ENCODE measurements at places on chromosomes 2 and 18.

GRCh38 chr2:160415991-160416390 lies 77.6 kb downstream of the RBMS1 start:
- DNase-seq = no peak

GRCh38 chr2:21772624-21773023 lies 648.9 kb downstream of the TDRD15 start:
- DNase-seq = no peak

DNA sequence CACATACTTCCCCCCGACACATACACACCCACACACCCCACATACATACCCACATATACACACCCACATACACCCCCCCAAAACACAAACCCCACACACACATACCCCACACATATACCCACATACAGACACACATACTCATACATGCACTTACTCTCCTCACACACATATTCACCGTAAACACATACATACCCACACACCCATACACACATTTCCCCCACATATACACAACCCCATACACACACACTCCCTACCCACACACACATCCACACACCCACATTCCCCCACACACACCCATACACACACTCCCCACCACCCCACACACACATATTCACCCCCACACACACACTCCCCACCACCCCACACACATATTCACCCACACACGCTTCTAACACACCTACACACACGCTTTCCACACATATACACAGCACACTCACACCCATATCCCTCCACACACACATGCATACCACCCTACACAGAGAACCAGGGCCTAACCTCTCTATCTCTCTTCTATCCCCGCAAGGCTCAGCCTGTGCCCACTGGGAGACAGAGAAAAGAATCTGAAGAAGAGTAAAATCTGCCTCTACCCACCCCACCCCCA lies 182.4 kb upstream of the ETAA1 start:
- no peak for DNase-seq

DNA sequence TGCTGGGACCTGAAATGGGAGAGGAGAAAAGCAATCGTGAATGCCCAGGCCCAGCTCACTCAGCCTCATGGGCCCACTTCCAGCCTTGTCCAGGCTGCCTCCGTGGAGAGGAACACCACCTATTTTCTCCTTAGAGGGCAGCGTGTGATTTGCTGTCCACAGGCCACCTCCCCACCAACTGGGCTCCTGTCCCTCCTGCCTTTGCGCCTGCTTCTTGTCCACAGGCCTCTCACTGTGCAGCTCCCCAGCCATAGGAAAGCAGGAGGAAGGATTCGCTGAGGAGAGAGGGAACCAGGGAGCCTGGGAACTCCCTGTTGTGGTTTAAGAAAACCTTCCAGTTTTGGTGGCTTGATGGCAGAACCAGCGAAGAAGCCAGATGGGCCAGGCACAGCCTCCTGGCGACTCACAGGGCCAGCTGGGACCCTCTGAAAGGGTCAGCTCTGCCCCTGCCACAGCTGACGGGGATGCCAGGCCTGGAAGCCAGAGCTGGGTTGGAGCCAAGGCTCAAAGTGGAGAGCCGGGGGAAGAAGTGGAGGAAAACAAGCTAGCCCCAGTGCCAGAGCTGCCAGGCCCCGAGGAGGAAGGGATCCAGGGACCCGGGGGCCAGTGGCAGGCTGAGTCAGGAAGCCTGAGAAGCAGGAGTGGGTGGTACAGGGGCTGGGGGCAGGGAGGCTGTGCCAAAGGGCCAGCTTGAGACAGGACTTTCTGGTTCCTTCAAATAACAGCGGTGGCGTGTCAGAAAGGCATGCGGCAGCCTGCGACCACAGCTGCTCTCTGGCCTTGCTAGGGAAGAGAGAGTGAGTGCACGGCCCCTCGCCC lies 9.9 kb downstream of the TMBIM1 start:
- DNase-seq = no peak

GRCh38 chr18:33616556-33616955 lies 38.5 kb downstream of the ASXL3 start:
- DNase-seq = no peak

DNA sequence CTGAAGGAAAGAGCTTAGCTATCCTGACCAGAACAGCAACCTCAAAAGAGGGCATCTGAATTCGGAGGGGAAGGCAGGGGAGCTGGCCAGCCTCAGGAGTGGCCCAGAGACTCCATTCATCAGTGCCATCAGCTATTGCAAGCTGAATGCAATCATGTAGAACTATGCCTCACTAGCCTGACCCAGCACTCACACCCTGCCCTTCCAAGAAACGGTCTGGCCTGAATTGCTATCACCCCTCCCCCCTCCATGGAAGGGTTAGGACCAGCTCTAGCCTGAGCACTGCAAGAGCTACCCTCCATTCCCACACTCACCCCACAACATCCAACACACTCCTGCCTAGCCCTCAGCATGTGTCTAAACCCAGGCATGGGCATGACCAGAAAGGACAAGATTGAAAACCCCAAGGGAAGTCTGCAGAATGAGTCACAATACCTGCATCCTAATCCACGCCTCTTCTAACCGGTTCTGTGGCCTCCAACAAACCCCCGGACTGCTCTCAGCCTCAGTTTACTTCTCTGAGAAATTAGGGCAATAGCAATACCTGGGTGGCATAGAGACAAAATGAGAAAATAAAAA lies 120.3 kb downstream of the BCL11A start:
- DNase-seq = no peak
